Endothelial cell (in vitro differentiated cells): ENCODE measurements at places on chromosomes 13 and 19. TPM values are rescaled to one million over a fixed set of nuclear protein-coding genes. Genes with fewer than 3 reads are reported as not detected.
A peak's percentile ranks its signal among the peaks of the same experiment; 100 is the strongest.

Gene EDDM13
- not detected for total RNA-seq

GRCh38 chr13:44155422-44156293 is 218.0 kb upstream of the SERP2 start:
- H3K4me3 ChIP-seq: no peak overlapping the region
- H3K27me3 ChIP-seq: peaks cover 6% of the 10 kb centered on the region
- no peak overlapping the region for H3K27ac ChIP-seq
- DNase-seq: no peak
- peaks cover 4% of the 10 kb centered on the region for H3K4me1 ChIP-seq

- H3K4me1 ChIP-seq: peaks cover 79% of the 10 kb centered on the region
- no peaks in the 10 kb centered on the region for H3K36me3 ChIP-seq
- H3K27me3 ChIP-seq: peaks cover 11% of the 10 kb centered on the region
- peak overlapping the region; percentile 85 for H3K27ac ChIP-seq
These were observed 49.0 kb downstream of the BRD4 start for GRCh38 chr19:15283141-15283883.

Gene FFAR1
- not detected for total RNA-seq

- no peak for DNase-seq
- no peaks in the 10 kb centered on the region for H3K36me3 ChIP-seq
- H3K27ac ChIP-seq: no peak overlapping the region
These were observed 256.8 kb downstream of the RBM26 start for GRCh38 chr13:79149210-79149609.

GRCh38 chr13:83882606-83882959 is 309 bp upstream of the SLITRK1 start:
- no peak for DNase-seq
- no peaks in the 10 kb centered on the region for H3K36me3 ChIP-seq
- H3K27ac ChIP-seq: peak overlapping the region; percentile 31
- H3K27me3 ChIP-seq: peaks cover 6% of the 10 kb centered on the region

GRCh38 chr13:85508683-85509329 is 290.4 kb downstream of the SLITRK6 start:
- H3K4me1 ChIP-seq: no peaks in the 10 kb centered on the region
- peaks cover 2% of the 10 kb centered on the region for H3K27me3 ChIP-seq
- no peak for DNase-seq
- no peak overlapping the region for H3K27ac ChIP-seq
